Activated B cell treated with CpG ODN at 0.5 μM for 24 hours (primary cell): ENCODE measurements at places on chromosomes 16 and 17.
A peak's percentile ranks its signal among the peaks of the same experiment; 100 is the strongest.

- no peak for DNase-seq
Measured at GRCh38 chr17:7631398-7632380, 1.8 kb downstream of the SHBG start.

DNA sequence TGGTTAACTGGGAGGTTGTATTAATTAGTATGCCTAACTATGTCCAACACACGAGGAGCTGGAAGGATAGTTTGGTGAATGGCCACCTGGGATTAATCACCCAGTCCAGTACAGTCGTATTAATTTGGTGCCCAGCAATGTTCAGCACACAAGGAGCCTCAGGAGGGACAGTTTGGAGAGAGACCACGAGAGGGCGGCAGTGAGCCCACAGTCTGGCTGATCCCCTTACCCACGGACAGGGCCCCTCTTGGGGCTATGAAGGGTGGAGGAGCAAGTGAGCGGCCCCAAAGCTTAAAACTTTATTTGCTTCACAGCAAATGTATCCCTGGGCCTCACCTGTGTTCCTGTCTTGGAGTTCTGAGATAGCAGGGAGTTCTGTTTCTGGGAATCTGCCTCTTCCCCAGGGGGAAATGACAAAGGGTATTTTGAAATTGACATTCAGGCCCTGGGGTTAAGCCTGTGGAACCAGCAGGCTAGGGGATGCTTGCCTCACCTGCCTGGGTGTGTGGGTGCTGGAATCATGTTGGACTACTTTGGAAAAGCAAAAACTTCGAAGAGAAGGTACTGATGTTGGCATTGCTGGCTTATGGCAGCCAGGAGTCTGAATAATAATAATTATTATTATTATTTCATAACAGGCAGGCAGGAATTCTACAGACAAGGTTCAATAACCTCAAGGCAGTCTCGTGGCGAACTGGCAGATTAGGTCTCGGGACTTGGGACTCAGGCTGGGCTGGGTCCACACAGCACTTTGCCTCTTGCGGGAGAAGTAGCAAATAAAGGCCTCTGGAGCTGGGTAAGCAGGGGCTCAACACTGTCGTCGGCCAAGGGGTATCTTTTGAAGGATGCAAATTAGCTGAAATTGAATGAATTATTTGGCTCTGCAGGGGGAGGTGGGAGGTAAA is 227.6 kb upstream of the ASIC2 start:
- peak; percentile 20 for DNase-seq

DNA sequence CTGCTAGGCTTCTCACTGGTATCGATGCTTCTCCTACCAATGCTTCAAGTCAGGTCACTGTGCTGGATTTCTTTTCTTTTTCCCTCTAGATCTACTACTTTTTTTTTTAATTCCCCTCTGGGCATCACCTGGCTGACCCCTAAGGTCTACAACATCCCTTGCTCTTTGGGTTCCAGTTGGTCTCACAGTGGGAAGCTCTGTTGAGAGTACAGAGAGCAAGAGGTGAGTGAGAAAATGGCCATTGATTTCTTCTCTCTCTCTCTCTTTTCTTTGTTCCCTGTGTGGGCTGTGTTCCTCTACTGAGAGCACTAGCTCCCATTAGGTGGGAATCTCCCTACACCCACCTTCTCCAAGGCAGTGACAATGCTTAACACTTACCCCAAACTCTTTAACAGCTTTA is 413.4 kb downstream of the KCNJ2 start:
- DNase-seq: no peak

DNA sequence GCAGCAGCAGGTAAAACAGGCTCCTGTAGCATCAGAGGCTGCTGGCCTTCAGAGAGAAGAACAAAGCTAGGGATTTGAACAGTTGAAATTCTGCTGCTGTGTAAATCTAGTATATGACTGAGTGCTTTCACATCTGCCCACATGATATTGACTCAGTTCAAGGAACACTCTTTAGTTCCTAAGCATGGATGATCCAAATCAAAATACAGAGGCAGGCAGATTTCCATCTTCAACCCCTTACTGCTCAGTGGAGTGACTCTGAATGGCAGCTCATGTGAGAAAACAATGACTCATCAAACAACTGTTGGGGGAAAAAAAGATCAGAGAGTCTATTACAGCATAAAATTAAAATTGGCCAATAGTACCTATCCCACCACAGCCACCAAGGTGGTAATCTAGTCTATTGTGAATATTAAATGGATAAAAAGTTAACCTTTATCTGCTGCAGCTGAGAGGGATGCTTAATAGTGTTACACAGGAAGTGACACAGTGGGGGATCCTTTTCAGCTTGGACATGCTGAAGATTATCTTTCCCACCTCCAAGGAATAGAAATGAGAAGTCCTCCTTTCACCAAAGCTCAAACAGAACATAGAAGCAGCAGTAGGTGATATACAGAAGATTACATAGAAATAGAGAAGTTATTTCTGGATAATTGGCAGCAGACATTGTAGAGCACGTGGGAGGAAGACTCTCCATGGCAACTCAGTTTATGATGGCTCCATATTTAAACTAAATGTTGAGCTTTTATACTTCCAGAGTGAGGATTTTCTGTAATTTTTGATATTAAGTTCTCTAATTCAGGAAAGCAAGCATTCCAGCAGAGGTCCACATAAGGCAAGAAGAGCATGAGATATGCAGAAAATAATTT is 239.7 kb upstream of the ERCC4 start:
- no peak for DNase-seq

- no peak for DNase-seq
Measured at GRCh38 chr17:42853968-42854790, 3.2 kb downstream of the AOC3 start.

DNA sequence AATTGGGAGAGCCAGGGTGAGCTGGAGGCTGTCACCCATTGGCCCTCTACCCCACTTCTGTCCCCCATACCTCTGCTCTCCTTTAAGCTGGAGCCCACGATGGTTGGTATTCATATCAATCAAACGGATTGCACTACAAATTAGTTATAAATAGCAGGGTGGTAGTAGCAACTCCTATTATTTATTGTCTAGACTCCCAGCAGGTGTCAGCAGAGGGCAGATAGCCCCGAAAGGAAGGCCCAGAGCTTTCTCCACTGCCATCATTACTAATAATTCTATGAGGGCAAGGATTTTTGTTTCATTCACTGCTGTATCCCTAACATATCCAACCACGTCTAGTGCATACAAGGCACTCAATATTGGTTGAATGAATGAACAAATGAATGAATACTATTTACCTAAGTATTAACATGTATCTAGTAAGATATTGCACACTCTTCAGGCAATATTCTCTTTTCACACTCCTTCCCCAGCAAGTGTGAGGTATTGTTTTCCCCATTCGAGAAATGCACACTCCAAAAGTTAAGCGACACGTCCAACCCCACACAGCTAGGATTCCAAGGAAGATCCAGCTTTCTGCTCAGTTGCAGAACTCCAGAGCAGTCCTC is 6.3 kb downstream of the C17orf50 start:
- no peak for DNase-seq

DNA sequence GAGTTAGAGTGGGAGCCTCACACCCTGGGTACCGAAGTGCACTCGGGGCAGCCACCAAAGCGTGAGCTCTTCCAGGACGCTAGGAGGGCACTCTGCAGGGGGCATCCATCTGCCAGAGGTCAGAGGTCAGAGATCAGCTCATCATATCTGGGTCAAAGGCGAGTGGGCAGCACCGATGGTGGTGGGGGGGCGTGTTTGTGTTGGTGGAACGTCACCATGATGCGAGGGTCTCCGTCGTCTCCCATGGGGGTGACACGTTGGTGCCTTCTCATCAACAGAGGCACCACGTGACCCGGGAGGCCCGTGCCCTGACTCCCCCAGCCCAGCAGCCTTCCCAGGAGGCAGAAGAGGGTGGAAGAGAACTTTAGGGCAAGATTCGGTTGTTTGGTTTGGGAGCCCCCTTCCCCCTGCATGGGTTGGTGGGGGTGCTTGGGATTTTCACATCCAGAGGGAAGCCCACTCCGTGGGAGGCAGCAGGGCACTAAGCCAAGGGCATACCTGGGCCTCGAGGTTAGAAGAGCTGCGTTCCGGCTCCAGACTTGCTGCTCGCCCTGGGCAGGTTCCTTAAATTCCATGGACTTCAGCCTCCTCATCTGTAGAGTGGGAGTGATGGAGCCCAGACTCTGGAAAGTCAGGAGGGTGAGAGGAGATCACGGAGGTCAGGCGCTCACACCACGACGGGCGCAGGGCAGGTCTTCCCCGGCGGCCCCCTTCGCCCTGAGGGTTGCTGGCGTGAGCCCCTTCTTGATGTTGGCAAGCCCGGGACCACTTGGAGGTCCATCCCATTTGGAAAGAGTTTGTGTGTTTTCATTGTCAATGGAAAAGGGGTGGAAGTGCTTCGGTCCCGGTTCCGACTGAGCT is 14.0 kb downstream of the CRISPLD2 start:
- DNase-seq: no peak

DNA sequence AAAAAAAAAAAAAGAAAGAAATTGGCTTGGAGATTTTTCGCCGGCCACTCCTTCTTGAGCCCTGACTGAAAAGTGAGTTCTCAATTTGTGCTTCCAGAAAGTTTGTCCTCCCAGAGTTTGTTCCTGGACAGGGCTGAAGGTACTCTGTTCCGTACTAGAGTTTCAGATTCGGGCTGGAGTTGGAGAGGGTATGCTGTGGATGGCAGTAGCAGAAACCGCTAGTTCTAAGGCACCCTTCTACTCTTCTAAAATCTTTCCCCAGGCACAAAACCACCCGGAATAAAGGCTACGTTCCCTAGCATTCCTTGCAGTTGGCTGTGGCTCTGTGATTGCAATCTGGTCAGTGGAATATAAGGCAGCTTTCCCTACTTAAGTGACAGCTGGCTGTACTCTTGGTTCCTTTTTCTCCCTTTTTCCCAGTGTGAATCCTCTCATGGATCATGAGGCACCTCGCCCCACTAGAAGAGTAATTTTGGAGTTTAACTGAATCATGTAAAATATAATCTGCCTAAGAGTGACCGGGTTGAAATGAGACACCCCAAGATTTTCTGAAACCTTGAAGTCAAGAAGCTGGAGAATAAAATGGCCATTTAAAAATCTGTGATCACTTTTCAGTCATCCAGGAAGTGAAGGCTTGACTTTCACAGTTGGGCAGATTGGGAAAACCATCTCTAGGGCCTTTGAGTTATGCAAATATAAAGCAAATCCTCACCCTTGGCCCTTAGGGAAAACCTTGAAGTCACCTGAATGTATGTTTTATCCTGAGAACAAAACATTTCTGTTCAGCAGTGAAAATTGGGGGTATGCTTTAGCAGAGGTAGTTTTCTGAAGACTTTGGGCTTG is 901 bp upstream of the HEATR6 start:
- DNase-seq: no peak

DNA sequence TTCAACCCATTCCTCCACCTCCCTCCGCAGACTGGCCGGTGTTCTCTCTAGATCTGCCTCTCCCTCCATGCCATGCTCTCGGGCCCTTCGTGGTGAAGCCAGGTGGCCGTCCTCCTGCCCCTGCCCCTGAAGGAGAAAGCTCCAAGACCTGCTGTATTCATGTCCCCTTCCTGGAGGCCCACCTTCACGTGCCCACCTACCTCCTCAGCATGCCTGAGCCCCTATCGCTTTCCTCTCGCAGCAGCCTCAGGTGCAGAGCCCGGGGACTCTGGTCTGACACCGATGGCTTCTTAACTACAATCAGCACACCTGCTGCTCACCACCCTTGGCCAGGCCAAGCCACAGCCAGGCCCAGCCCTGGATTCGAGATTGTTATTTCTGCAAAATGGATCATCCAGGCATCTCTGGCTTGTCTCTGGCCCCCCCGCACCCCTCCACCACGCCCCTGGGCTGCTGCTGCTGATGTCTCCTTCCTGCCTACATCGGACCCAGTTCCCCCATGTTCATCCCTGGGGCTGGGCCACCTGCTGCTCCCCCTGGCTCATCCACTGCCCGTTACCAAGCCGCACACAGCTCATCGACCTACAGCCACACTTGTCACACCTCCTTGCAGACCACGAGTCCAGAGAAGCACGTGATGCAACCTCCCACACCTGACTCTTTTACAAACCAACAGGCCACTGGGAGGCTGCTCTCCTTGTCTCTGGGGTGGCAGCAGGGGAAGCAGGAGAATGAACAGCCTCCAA is 32.5 kb upstream of the TNFRSF13B start:
- DNase-seq: no peak

GRCh38 chr17:8007836-8008235 is 5.4 kb downstream of the GUCY2D start:
- DNase-seq: no peak

GRCh38 chr16:80852261-80852872 is 48.0 kb upstream of the CDYL2 start:
- no peak for DNase-seq

GRCh38 chr16:74793571-74793970 is 19.0 kb upstream of the FA2H start:
- DNase-seq: no peak

DNA sequence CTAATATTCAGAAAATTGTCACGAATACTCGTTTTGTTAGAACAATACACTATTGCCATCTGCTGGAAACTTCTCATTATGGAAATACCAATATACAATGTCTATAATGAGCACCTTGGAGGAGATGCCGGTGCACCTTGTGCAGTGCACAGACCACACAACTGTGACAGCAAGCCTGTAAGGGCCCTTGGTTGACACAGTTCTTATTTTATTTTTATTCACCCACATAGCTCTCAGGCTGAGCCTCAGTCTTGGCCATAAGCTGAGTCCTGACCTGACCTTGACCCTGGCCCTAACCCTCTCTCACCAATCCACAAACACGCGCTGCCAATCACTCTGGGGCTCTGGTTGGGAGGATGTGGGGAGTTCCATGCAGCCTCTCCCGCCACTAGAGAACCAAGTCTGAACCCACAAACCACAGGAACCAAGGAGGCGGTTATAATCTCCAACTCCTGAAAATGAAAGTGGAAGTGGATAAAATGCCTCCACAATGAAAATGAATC is 7.6 kb downstream of the AIPL1 start:
- DNase-seq: no peak

DNA sequence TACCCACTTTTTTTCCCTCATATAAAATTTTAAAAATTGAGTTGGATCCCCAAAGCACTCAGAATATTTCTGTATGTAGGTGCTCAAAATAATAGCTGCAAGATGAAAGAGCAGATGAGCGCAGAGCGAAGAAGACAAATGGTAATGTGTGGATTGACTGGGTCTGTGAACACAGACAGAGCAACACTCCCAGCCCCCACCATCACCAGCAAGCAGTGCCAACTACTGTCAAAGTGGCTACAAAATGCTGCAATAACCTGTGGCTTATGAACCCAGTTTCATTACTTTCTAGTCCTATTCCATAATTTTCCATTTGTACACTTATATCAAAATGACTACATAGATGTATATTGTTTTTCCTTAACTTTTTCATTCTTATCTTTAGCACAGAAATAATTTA is 137.2 kb downstream of the MYO1D start:
- no peak for DNase-seq

DNA sequence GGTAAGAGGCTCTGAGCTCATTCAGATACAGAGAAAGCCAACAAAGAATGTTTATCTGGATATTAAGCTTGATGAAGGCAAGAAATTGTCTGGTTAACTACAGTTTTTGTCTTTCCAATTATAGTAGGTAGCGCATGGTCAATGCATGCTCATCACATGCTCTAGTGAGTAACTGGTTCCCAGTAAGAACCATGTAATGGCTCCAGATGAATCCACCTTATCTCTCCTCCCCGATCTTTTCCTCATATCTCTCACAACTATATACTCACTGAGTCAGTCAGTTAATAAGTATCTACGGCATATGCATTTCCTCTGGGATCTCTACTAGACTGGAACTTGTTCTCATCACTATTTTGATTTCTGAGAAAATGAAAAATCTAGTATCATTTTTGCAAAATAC is 340.7 kb upstream of the DYNLRB2 start:
- no peak for DNase-seq

- no peak for DNase-seq
Measured at GRCh38 chr17:44043272-44043696, 23.2 kb downstream of the LSM12 start.
